ENCODE measurements at places on chromosomes 6 and 20. TPM values are rescaled to one million over a fixed set of nuclear protein-coding genes. Genes with fewer than 3 reads are reported as not detected.

PAK1IP1 gene
- total RNA-seq = 21.8 TPM

BPIFB4 gene
- not detected for total RNA-seq

- no peak for DNase-seq
Observed at GRCh38 chr6:124396361-124396760, 565.9 kb upstream of the RNF217 start.

GRCh38 chr20:24960302-24960801 is 11.3 kb downstream of the CST7 start:
- DNase-seq = no peak

DNA sequence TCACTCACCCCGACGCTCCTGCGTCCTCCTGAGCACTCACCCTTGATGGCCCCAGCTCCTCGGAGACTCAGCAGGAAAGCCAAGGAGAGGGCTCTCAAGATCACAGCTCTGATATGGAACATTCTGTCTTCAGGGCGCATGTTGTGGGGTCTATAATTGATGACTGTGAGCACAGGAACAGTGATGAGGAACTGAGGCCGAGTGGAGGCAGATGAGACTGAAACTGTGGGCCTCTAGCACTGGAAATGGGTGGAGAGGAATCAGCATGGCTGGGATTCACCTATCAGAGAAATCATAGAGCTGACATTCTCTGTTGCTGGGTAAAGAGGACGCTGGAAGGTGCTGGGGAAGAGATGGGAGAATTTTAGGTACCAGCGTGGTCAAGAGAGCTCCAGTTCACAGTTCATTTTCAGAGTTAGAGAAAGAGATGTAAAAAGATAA is at the start of gene HLA-DPA1:
Gene HLA-DPA1 (minus strand): TSS at position 219 of the 441 bp plus-strand sequence.
- peak; percentile 90 for DNase-seq

TGM3 gene
- total RNA-seq = not detected

DNA sequence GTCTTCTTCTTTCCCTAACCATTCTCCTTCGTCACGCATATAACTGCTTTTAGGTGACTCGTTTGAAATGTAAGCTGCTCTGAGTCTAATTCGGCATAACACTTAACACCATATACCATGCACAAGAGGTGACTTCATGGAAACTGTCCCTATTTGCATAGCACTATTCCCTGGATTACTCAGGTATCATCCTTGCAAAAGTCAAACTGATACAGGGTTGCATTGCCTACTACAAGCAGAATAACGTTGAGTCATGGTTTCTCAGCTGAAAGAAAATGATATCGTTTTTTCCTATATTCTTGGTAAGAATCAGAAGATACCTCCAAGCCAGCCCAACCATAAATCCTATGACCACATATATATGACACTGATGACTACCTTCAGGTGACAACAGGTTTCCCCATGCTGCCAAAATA is 227.5 kb downstream of the ATXN1 start:
- no peak for DNase-seq

GRCh38 chr6:73314577-73315492 is 39.2 kb downstream of the DPPA5 start:
- no peak for DNase-seq

Measured in OCI-LY7 (cell line).